ENCODE measurements at places on chromosomes 1 and 21. TPM values are rescaled to one million over a fixed set of nuclear protein-coding genes. Genes with fewer than 3 reads are reported as not detected.
A peak's percentile ranks its signal among the peaks of the same experiment; 100 is the strongest.

- peaks cover 16% of the 10 kb centered on the region for H3K4me1 ChIP-seq
- no peaks in the 10 kb centered on the region for H3K36me3 ChIP-seq
- no peak overlapping the region for H3K4me3 ChIP-seq
- no peak for DNase-seq
These were observed 5.6 kb downstream of the MORN1 start for GRCh38 chr1:2385606-2386280.

GRCh38 chr1:114341856-114342255 is 169.1 kb downstream of the TRIM33 start:
- peaks cover 64% of the 10 kb centered on the region for H3K4me1 ChIP-seq
- no peaks in the 10 kb centered on the region for H3K27me3 ChIP-seq
- H3K27ac ChIP-seq: peak overlapping the region; percentile 62
- DNase-seq: no peak

Gene NT5C1A
- total RNA-seq: not detected

DNA sequence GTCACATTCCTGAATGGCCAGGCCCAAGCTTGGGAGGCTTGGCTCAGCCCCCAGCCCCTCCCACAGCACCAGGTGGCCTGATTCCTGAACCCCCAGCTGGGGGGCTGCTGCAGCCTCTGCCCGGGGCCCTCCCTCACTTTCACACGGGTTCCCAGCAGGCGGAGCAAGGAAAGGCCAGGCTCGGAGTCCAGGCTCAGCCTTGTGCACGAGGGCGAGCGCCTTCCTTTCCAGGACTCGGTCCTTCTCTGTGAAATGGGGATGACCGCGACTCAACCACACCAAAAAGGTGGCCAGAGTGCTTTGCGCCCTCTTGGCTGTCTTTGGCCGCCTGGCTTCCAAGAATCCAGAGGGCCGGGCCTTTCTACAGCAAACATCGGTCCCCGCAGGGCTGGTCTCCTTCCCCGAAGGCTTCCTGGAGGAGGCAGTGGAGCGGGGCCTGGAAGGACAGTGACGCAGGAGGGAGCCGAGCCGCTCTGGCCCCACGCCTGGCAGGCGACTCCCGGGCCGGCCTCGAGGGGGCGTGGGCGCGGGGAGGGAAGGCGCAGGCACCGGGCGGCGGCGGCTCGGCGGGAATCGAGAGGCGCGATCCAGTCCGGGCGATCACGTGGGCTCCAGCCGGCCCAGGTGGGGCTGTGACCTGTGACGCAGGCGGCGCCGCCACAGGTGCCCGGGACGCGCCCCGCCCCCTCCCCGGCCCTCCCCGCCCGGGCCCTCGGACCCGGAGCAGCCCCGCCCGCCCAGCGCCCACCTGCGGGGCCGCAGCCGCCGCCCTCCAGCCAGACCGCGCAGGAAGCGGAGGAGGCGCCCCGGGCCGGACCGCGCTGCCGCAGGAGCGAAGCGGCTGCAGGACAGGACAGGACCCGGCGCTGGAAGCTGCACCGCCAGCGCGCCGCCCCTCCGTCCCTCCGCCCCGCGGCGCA is at the start of gene ARHGEF16:
Gene ARHGEF16 (plus strand): TSS at position 775 of the 920 bp plus-strand sequence. CDS start 8,420 bp downstream, outside the sequence.
- H3K27ac ChIP-seq: no peak within 1 kb of the TSS
- no peaks in the 10 kb centered on the region for H3K36me3 ChIP-seq
- DNase-seq: peak; percentile 22
- H3K4me1 ChIP-seq: peaks cover 11% of the 10 kb centered on the region

GRCh38 chr1:157056269-157056668 is 10.7 kb upstream of the ARHGEF11 start:
- no peak overlapping the region for H3K27ac ChIP-seq
- H3K27me3 ChIP-seq: no peaks in the 10 kb centered on the region
- no peaks in the 10 kb centered on the region for H3K4me1 ChIP-seq
- no peak overlapping the region for H3K4me3 ChIP-seq
- H3K36me3 ChIP-seq: no peaks in the 10 kb centered on the region

- DNase-seq: no peak
- no peak overlapping the region for H3K4me3 ChIP-seq
- H3K27me3 ChIP-seq: no peaks in the 10 kb centered on the region
- no peaks in the 10 kb centered on the region for H3K4me1 ChIP-seq
- no peak overlapping the region for H3K27ac ChIP-seq
These were observed 157.6 kb upstream of the LMO4 start for GRCh38 chr1:87170931-87171598.

Measured in CD8-positive, alpha-beta memory T cell (primary cell).